ENCODE measurements at places on chromosomes 5 and 9. TPM values are rescaled to one million over a fixed set of nuclear protein-coding genes. Genes with fewer than 3 reads are reported as not detected.
A peak's percentile ranks its signal among the peaks of the same experiment; 100 is the strongest.

The POLR3G gene
- total RNA-seq, result 3.9 TPM

DNA sequence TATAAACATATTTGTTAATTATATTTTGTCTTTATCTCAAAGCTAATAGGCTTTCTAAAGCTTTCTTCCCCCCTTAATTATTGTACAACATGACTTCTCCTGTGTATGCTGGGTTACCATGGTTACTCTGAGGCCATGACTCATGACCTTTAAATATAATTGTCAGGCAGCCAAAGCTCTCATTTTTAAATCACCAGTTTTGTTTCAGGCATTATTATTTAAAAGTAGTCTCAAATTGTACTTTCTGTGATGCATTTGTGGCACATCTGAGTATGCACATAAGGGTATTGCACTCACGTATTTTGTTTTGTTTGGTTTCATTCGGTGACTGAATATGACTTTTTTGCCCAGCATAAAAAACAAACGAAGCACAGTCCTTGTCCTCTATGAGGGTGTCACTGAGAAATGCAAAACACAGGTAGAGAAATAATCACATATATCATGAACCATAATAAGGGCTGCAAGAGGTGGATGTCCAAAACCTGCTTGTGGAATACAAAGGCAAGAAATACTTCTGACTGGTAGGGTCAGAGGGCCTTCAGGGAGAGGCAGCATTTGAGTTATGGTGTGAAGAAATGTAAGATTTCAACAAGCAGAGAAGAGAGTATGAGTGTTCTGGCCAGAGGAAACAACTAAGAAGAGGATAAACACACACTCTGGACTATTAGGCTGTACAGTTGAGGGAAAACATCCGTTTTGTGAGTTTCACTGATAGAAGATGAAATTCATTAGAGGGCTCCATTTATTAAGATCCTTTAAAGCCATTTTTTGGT lies 2.1 kb downstream of the CCDC192 start:
- DNase-seq, result no peak

DNA sequence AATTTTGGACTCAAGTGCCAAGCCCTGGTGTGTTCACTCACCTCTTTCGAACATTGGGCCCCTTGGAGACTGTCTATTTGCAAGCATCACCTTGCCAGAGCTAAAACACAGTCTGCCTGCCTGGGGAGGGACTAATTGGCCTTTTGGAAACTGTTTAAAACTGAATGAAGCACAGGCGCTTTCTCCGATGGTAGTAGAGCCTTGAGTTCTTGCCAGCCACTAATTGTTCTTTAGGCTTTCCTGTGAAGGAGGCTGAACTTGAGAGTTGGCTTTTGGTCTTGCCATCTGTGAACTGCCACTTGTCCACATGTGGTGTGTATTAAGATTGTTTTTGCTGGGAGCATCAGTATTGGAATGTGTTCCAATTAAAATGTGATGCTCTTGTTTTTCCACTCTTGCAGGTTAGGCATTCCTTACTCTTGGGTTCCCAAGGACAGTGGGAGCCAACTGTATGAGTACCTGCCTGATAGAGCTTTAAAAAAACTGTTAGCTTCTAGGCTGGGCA lies 26.0 kb downstream of the GARNL3 start:
- DNase-seq, result no peak

DNA sequence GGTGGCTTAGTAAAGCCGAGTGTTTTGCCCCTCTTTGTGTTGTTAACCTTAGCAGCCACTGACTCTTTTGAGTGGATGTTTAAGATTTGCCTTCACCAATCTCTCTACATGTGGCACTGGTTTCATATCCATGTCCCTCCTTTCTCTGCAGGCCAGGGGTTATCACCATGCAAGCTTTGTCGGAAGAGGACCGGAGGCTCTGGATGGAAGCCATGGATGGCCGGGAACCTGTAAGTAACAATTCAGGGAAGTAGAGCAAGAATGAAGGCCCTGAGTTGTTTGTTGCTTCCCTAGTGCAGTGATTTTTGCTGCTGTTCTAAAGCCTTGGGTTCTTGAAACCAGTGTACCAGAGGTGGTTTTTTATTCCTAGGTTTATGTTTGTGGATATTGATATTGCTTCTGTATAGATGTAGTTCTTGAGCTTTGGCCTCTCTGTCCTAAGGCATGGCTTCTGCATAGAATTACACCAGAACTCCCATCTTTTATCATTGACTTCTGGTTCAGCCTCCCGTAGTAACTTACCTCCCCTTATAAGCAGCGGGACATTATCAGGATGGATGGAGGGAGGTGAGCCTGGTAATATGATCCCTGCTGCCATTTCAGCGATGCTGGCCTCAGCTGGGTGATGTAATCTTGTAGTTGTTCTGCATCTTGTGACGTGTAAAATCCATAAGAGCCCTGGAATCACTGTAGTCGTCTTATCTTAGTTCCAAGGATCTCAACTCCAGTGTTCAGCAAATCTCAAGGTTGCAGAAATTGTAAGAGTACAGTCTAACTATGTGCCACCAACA lies 161.9 kb downstream of the ARHGAP26 start:
- DNase-seq, result peak; percentile 28

- no peak for DNase-seq
Measured at GRCh38 chr5:172715421-172715780, 55.6 kb downstream of the DUSP1 start.

DNA sequence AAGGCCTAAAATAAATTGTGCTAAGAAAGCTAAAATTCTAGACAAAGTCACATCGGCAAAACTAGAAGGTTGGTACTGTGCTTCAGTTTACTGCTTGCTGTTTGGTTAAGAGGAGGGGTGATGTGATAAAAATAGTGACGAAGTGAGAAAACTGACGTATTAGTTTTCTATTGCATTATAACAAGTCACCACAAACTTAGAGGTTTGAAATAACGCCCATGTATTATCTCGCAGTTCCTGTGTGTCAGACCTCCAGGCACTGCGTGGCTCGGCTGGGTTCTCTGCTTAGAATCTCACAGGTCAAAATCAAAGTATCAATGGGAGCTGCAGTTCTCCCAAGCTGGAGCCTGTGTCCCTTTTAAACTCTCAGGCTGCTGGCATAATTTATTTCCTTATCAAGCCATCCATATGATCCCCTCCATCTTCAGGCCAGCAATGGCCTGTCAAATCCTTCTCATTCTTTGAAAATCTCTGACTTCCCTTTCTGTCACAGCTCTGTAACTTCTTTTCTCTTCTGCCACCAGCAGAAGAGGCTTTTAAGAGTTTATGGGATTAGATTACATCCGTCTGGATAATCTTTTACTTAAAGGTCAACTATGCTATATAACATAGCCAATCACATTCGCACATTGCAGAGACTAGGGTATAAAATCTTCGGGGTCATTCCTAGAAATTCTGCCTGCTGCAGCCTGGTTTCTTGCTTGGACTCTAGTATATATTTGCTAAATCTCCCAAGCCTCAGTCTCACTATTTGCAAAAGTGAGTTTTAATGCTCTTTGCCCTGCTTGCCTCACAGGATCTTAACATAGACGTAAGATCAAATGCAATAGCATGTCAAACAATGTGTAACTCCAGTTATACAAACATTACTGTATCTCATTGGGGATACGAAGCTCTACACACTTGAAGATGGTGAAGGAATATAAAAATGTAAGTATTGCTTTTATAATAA lies 104.0 kb upstream of the CDKN2B start:
- no peak for DNase-seq

DNA sequence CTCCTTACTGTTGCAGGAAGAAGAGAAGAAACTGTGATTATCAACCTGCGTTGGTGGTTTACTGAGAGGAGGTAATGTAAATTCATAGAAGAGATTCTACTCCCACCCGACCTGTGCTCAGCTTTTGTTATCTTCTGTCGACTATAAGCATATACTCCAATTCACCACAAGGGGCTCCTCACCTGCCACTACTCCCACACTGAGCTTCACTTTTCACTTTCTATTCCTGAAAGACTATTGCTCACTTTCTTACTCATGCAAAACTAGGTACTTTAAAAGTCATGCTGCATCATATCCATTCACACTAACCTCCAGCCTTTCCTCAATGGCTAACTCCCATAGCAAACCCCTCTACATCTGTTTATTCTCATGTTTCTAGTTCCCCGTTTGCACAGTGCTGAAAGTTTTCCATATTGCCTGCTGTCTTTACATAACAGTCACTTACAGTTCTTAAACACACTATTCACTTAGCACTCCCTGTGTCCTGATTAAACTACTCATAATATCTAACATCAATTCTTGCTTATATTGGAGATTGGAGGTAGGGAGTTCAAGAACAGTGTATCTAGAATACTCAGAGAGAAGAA lies 1062.6 kb downstream of the NR2F1-AS1 start:
- DNase-seq, result no peak

DNA sequence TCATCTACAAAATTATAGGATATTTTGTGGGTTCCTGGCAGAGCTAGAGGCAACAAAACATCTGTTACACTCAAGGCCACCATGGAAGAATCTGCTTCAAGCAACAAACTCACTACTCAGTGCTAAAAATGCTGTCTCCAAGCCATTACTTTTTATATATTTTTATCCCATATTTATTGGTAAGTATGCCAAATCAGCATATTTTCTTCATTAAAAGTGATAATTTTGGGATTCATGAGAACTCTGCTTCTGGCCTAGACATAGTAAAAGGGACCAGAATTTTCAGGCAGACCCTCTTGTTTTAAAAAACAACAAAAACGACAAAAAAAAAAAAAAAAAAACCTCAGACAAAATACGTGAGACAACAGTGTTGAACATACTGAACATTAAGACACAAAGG lies 236.0 kb downstream of the EDIL3 start:
- no peak for DNase-seq

GRCh38 chr5:178199581-178200434 lies 4.5 kb upstream of the HNRNPAB start:
- no peak for DNase-seq

DNA sequence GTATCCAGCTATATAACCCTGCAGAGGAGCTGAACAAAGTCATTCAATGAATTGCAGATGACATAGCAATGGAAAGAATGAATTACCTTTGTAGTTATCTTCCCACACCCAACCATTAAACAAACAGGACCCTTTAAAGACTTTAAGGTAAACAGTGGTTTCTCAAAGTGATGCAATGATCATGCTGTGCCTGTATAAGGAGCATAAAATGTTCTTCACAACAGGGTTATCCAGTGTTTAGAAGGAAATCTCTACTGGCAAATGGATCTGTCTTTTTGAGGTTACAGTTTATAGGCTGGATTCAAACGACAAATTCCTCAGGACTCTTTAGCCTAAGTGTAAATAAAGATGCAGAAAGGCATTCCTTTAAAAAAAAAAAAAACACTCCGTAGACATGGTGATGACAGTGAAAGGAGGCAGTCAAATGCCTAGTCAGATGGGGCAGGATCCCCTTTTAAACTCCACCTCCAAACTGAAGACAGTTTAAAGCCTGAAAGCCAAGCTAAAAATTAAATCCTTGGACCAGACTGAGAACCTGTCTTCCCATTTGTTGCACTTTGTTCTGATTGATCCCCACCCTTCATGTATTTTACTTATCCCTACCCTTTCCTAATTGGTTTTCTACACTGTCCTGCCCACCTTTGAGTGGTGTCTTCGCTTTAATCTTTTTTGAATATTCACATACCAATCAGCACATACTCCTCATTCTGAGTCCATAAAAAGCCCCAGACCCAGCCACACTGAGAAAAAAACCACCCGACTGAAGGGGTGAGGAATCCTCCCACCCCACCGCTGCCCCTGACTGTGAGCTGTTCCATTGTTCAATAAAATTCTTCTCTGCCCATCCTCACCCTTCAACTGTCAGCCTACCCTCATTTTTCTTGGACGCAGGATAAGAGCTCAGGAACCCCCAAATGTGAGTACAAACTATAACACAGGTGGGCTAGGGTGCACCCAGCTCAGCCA lies 761.3 kb upstream of the DMAC1 start:
- no peak for DNase-seq

The ZNF658 gene
- total RNA-seq, result 9.4 TPM

DNA sequence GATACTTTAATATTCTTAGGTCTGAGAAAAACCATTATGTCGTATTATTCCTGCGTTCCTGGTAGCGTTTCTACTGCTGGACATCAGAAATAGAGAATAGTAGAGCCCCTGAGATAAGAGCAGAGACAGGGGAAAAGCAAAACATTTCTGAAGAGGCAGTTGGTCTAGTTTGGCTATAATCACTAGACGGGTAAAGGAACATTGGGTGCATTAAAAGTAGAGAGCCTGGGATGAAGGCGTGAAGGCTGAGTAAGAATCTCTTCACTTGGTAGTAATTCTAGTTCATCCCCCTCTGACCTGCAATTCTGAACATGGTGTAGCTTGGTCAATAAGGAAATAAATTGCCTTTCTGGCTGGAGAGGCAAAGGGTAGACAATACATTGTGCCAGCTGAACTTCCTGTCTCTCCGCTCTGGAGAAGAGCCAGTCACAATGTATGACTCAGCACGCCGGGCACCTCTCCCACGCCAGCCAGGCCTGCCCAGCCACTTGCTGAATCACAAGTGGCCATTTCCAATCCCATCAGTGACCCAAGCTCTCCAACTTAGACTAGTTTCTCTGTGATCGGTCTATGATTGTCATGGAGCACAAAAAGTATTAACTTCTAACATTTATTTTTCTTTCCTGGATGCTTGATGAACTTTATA lies 75.4 kb downstream of the STK32A start:
- no peak for DNase-seq

Measured in glutamatergic neuron (in vitro differentiated cells).